Thoracic aorta (tissue), 2 donors: ENCODE measurements at places on chromosomes 5 and 9. TPM values are rescaled to one million over a fixed set of nuclear protein-coding genes. Genes with fewer than 3 reads are reported as not detected.

- no peak for DNase-seq
These were observed 19.7 kb downstream of the C9orf85 start for GRCh38 chr9:71931166-71931565.

GRCh38 chr5:135313946-135314345 lies 85.1 kb downstream of the MACROH2A1 start:
- no peak for DNase-seq

GRCh38 chr9:100437860-100438805 lies 11.2 kb downstream of the MSANTD3 start:
- peak; percentile 69 for DNase-seq

DNA sequence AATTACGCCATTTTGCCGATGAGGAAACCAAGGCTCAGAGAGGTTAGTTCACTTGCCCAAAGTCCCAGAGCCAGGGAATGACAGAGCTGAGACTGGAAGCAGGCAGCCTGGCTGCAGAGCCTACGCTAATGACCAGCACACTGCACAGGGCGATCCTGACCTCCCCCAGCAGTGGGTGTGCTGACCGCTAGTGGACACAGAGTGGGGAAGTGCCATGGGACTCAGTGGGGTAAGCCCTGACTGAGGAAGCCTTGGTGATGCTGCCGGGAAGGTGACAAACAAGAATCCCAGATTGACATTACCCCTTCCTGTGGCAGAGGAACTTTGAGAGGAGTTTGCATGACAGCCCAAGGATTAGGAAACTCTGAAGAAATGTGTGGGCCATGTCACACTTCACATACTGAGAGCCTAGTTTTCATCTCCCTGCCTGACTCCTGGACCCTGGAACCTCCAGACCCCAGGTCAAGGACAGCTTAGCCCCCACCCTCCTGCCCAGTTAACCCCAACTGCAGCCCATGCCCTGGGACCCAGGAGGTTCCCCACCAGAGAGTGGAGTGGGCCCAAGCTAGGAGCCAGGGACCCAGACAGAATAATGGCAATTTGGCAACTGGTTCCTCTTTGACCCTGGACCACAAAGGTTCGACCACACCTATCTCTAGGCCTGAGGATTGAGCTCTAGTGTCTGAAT lies 19.7 kb upstream of the CSF1R start:
- no peak for DNase-seq

GRCh38 chr5:58346041-58346440 lies 113.8 kb downstream of the PLK2 start:
- DNase-seq = no peak

GRCh38 chr5:118687100-118687499 lies 301.2 kb downstream of the DTWD2 start:
- no peak for DNase-seq

DNA sequence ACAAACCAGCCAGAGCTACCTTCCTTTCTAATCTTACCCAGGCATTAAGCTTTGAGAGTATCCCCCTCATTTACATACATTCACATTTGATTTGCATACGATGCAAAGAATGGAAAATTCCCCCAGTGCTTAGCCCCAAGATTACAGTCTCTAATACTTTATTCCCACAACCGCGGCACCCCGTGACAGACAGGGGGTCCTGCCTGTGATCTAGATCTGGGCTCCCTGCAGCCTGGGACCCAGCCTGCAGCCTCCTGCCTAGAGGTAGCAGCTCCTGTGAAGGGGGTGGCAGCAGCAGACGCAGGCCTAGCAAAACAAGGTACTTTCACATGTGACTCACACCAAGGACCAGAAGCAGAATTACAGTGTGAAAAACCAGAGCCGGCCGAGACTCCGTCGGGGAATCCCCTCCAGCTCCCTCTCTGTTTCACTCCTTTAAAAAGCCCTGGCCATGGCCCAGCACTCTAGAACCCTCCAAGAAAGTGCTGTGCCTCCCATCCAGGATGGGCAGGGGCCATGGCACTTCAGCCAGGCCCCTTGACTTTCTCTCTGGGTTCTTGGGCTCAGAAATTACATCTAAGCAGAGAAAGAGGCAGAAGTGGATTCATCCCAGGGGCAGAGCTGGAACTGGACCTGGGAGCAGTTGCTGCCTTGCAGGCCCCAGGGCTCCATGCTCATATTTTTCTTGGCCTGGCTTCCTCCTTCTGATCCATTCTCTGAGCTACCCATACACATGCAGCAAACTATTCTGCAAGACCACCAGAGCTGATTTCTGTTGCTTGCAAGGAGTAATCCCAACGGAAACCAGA lies 14.0 kb upstream of the TCF7 start:
- no peak for DNase-seq

The POMT1 gene
- total RNA-seq = 43.7 TPM

The ARHGEF39 gene
- 1.2 TPM for total RNA-seq

The NUTM2F gene
- not detected for total RNA-seq

The GNE gene
- total RNA-seq = 23.3 TPM

The URM1 gene
- total RNA-seq = 25.3 TPM

The SIMC1 gene
- 20.3 TPM for total RNA-seq

The RAD23B gene
- total RNA-seq = 57.4 TPM

The PCDHB8 gene
- total RNA-seq = 1.7 TPM
